CD4-positive, alpha-beta T cell treated with Interleukin-6 at 100 ng/mL for 8 hours (primary cell): ENCODE measurements at places on chromosomes 2 and 18.

DNA sequence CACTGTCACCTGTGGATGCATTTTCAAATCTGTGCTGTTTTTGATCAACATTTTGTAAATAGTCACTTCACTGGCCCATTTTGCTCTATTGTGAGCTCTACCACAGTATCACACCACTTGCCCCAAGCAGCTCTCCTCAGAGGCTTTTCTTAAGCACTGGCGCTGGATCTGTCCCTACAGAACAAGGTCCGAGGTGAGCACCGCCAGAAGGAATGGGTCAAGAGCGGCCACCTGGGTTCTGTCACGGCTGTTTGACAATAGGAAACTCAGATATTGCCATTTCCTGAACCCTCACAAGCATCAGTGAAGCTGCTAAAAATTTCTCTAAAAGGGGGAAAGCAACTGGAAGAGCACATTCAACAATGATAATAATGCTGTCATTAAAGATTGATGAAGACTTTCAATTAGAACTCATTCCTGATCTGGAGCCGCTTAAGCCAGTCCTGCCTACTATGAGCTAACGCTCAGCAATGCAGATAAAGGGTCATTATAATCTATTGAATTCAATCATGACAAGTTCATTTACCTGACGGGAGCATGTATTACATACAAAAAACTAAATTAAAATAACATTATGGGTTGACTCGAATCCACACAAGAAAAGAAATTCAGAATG, 514.0 kb downstream of the GALR1 start:
- DNase-seq, result no peak

- DNase-seq, result no peak
Measured at GRCh38 chr2:27990030-27990590, 99.6 kb downstream of the BABAM2 start.

- DNase-seq, result no peak
Measured at GRCh38 chr18:7133181-7133580, 15.6 kb upstream of the LAMA1 start.

DNA sequence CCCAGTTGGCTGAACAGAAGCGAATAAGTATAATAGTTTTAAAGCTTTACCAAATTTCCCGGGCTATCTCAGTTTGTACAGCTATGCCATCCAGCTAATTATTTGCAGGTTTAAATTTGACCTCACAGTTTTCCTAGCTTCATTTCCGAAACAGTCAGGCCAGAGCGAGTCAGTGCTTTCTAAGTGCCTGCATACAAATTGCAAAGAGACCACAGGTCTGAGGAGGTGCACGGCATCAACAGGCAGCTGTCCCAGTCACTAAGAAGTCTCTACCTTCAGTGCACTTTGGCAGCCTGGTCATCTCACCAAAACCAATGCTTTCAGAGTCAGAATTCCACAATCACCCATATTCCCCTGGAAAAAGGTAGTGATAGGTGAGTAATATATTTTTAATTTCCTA, 51.9 kb downstream of the LAMA1 start:
- no peak for DNase-seq

- no peak for DNase-seq
Measured at GRCh38 chr2:189253836-189254235, 74.3 kb upstream of the COL5A2 start.

DNA sequence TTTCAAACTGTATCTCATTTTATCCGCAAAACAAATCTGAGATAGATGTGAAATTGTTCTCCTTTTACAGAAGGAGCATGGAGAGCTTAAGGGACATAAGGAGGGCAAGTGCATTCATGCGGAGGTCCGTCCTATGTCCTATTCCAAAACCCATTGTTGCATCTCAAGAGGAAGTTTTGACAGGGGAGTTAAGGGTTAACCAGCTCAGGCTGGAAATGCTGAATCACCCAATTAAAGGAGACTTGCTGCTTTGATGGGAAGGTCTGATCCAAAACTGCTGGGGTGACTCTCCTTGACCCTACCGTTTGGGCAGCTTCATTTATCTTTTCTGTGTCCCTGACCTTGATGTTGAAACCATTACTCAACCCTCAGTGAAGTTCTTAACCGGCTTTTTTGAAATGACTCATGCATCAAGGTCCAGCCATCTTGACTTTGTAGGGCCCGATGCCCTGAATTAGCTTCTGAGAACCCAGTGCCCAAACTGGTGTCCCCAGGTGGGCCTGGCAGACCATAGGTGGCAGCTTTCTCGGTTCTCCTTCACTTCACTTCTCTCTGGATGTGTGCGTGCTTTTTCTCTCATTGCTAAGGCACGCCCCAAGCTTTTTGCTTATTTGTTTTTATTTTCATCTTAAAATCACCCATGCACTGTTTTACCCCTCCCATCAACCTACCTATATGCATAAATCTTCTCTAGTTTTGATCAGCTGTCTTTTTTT, 15.9 kb upstream of the TXNDC2 start:
- DNase-seq, result no peak

- DNase-seq, result peak; percentile 83
Measured at GRCh38 chr2:136116151-136116812, 1.7 kb downstream of the CXCR4 start.
